ENCODE measurements at places on chromosomes 3 and 15. TPM values are rescaled to one million over a fixed set of nuclear protein-coding genes. Genes with fewer than 3 reads are reported as not detected.

- DNase-seq, result no peak
Measured at GRCh38 chr3:60760145-60760544, 491.1 kb downstream of the FHIT start.

DNA sequence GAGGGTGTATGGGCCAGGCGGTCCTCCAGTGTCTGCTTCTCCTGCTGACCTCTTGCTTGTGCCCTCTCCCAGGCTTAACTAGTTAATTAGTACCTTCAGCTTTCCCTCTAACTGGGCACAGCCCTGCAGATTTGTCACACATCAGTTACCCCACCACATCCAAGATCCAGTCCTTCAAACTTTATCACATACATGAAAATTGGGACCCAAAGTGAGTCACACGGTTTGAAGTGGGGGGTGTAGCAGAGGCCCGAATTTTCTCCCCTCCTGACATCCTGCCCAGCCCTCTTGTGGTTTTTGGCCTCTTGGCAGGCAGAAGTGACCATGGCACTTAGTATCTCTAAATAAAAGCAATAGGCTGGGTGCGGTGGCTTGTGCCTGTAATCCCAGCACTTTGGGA lies 3.9 kb downstream of the MAPKAPK3 start:
- DNase-seq, result no peak

Gene MAPK6
- total RNA-seq, result 17.2 TPM

GRCh38 chr15:45914425-45914824 lies 279.6 kb downstream of the SQOR start:
- DNase-seq, result no peak

Measured in activated naive CD4-positive, alpha-beta T cell treated with anti-CD3 and anti-CD28 coated beads for 36 hours (primary cell).